ENCODE measurements at places on chromosomes 2 and 18.

DNA sequence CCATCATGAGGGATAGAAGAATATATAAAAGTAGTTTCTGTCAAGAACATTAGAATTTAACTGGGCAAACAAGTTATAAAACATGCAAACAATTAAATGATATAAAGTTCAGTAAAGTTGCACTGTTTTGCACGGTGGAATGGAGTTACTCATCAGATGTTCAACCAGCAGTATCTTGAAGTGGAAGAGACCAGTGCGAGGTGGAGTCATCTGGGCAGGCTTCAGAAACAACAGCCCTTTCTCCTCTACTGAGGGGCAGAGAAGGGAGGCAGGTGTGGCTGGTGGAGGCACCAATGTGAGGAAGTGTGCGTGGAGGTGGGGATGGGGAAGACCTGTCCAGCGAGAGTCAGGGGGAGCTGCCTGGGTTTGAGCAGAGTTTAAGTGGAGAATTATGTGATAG lies 7.5 kb downstream of the EFR3B start:
- no peak for DNase-seq

DNA sequence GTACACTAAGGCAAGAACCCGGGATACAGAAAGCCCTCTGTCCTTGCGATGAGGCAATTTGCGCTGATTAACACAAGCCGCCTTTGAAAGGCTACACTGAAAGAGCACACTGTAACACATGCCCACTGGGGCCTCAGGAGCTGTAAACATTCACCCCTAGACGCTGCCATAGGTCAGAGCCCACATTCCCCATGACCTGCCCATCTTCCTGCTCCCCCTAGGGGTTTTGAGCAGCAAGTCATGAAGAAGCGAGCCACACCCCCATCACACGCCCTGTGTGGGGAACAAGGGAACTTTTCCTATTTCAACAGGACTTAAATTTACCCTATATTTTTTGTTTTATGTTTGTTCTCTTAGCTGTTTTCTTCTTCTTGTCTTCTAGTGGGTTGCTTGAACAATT lies 47.8 kb upstream of the SLC4A10 start:
- no peak for DNase-seq

GRCh38 chr18:370751-371608 lies 103.1 kb upstream of the THOC1 start:
- DNase-seq, result no peak

DNA sequence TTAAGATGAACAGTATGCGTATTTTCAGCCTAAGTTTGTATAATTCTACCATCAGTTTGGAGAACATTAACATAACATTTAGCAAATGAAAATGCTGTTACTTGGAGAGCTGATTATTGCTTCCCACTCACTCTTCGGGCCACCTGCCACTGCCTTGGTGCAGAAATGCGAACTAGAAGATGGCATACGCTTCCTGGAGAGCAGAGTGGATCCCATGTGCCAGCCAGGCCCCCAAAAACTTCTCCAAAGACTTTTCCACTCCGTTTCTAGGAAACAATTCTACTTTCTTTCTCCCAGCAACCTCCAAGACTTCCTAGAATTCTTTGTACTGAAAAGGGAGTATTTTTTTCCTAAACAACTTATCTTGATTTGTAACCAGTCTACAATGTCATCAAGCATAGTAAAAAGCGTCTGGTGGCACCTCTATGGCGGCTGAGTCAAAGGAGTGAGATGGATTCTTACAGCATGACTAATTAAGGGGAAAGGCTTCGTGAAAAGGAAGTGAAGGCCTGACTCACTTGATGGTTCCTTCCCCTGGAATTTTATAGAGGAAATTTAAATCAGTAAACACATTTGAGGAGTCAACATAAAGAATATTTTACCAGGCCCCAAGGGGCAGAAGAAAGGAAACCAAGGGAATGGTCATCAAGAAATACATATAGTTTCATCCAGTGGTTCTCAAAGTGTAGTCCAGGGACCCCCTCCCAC lies 36.6 kb downstream of the FEZ2 start:
- peak; percentile 86 for DNase-seq

DNA sequence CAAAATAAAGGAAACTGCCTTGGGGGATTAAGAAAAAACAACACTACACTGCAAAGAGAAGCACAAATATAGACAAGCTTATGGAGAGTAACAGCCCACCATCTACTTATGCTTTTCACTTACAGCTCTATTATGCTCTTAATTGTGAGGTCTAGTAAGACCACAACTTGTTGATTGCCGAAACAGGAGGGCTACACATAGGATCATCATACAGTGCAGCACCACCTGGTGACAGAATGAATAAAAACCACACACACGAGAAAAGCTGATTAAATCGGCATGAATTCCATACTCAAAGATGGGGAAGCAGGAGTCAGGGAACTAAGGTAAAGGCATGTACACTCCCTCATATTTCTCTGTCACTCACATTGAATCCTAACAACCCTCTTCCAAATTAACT lies 259.2 kb downstream of the IKZF2 start:
- no peak for DNase-seq

- DNase-seq, result no peak
Measured at GRCh38 chr2:231069379-231070054, 12.8 kb downstream of the PSMD1 start.

DNA sequence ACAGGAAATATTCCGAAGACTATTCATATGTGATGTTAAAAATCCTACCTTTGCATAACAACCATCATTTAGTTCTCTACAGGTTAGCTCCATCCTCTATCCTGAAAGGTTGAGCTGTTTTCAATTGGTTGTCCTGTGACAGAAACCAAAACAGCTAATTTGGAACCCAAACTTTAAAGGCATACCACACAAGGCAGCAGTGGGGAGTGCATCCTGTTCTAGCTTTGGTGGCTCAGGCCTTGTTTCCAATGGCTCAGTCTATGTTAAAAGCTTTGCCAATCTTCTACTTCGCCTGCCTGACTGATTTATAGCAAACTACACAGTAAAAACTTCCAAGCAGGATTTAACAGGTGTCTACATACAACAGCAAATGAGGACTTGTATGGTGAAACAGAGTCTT lies 3.2 kb downstream of the CD226 start:
- no peak for DNase-seq

DNA sequence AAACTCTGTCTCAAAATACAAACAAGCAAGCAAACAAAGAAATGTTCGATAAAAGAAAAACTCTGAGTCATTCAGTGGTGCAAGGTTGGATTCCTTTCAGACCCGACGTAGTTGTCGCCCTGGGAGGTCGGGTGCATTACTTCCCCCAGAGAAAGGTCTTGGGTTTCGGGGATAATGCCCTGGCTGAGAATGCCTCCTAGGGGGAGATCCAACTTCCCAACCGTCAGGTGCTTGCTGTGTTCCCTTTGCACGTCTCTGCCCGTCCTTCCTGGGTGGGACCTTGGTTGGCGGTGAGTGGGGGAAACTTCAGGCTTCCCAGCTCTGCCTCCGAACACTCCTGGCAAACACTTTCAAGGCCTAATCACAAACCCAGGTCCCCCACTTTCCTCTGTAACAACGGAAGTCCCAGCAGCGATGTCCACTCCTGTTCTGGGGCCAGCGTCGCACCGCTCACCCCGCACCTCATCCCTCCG lies 609 bp downstream of the TPGS2 start:
- peak; percentile 18 for DNase-seq

DNA sequence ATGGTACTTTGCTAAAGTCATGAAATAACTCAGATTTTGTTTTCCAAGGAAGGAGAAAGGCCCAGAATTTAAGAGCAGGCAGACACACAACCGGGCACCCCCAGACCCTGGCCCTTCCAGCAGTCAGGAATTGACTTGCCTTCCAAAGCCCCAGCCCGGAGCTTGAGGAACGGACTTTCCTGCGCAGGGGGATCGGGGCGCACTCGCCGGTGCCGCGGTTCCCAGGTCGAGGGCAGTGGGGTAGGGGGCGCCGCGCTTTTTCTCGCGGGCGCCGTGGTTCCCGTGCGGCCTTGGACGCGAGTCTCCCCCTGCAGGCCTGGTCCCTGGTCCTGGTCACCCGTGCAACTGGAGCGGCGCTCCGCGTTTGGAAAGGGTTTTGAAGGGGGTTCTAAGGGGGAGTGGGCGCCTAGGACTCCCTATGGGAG lies 1.2 kb downstream of the ZNF236 start:
- no peak for DNase-seq
